ENCODE measurements at places on chromosomes 16 and 17.

DNA sequence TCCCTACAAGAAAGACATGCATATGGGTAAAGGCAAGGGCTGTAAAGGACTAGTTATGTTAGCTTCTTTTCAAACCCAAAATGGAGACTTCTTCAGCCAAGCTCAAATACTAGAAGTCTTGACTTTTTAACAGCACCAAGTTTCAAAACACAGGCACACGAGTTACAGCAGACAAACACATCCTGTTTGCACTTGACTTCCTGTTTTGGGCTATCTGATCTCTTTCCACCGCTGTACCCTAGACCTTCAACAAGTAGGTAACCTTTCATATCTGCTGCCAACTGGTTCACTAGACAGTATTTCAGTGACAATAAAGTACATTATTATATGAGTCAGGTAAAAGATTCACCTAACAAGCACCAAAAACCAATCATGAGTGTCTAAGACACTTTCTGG is 12.3 kb downstream of the RFFL start:
- no peak for DNase-seq

DNA sequence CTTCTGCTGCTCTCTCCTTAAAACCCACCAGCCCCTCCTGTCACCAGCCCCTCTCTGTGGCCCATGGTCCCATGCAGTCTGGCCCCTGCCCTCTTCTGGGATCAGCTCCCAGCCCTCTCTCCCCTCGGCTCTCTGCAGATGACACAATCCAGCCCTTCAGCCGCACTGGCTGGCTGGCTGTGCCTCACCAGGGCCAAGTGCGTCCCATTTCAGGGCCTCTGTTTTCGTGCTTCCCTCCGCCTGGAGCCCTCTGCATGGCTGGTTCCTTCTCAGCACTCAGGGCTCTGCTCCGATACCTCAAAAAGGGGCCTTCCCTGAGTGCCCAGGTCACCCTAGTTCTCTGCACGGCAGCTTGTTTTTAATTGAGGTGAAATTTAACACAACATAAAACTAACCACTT is 124.3 kb downstream of the SOCS1 start:
- no peak for DNase-seq

DNA sequence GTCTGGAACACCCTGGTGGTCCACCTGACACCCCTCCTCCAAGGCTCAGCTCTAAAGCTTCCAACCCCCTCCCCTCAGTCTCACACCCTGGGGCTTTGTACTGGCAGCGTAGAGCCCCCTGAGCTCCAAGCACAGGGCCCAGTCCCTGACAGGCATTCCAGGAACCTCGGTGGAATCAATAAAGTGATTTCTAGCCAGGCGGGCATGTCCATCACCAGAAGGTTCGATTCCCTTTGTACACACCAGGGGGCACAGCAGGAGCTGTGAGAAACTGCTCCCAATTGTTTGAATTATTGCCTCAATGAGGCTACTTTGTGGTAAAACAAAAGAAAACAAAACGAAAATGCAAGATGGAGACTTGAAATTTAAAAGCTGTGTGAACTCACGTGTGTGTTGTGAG is 51.8 kb downstream of the SMPD3 start:
- no peak for DNase-seq

DNA sequence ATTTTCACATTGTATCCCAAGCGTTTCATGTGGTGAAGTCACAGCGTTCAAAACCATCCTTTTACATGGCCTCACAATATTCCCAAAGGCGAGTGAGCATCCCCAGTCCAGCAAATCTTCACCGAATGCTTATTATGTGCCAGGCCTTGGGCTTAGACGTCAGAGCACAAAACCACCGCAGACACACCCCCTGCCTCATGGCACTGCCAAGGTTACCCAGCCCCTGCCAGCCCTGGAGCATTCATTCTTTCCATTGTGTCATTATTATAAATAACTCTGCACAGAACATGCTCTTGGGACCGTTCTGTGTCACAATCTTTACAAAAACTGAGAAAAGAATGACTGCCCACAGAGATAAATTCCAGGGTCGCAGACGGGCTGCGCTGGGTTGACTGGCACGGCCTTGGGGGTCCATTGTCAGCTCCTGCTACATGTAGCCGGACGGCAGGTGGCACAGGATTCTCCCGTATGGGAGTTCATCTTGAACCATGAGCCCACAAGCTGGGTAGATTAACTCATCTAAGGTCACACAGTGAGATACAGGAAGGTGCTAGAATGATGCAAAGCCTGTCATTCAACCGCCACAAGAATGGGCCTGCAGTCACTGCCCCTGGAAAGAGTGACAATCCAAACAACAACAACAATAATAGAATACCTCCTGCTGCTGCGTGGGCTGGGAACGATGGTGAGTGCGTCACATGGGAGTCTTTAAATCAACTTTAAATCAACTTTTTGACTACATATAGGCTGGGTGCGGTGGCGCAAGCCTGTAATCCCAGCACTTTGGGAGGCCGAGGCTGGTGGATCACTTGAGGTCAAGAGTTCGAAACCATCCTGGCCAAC is 4.5 kb upstream of the NECAB2 start:
- no peak for DNase-seq

- DNase-seq: no peak
Measured at GRCh38 chr16:11032000-11032921, 87.9 kb downstream of the CLEC16A start.

DNA sequence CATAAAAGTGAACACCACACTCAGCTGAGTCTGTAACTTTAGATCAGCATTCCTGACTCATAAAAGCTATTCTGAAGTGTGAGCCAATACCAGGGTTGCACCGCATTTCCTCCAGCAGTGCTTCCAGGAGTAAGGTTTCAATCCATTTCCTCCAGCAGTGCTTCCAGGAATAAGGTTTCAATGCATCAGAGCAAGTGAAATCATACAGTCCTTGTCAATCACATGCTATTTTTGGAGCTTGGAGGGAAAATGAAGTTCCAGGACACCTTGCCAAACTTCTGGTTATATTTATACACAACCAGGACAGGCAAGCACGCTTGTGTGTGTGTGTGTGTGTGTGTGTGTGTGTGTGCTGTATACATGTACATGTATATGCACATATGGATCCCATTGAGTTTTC is 327.6 kb downstream of the GRIN2A start:
- no peak for DNase-seq

DNA sequence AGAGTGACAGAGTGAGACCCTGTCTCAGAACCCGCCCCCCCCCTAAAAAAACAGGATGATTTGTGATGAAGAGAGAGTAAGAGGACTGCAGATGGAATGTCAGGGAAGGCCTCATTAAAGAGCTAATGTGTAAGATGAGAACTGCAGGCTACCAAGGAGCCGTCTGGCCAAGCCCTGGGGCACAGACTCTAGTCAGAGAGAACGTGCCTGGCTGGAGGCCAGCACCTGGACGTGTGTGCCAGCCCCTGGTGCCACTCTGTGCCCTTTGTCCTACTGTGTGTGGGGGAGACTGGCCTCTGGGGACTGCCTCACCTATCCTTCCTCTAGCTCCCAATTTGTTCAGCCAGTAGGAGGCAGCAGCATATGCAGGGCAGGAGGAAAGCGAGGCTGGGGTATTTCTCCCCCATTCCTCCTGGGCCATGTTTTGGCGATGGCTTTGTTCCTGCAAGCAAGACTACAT is 37.1 kb downstream of the KNOP1 start:
- no peak for DNase-seq

- no peak for DNase-seq
Measured at GRCh38 chr17:40399185-40399584, 18.5 kb downstream of the TOP2A start.

GRCh38 chr17:2724784-2725164 is 13.2 kb upstream of the CLUH start:
- DNase-seq: no peak

GRCh38 chr16:23155445-23156049 is 6.3 kb upstream of the USP31 start:
- no peak for DNase-seq

- DNase-seq: no peak
Measured at GRCh38 chr17:78708510-78708973, 73.5 kb downstream of the CYTH1 start.
